ENCODE measurements at places on chromosomes 2 and 18. TPM values are rescaled to one million over a fixed set of nuclear protein-coding genes. Genes with fewer than 3 reads are reported as not detected.

The CCDC178 gene
- total RNA-seq: not detected

DNA sequence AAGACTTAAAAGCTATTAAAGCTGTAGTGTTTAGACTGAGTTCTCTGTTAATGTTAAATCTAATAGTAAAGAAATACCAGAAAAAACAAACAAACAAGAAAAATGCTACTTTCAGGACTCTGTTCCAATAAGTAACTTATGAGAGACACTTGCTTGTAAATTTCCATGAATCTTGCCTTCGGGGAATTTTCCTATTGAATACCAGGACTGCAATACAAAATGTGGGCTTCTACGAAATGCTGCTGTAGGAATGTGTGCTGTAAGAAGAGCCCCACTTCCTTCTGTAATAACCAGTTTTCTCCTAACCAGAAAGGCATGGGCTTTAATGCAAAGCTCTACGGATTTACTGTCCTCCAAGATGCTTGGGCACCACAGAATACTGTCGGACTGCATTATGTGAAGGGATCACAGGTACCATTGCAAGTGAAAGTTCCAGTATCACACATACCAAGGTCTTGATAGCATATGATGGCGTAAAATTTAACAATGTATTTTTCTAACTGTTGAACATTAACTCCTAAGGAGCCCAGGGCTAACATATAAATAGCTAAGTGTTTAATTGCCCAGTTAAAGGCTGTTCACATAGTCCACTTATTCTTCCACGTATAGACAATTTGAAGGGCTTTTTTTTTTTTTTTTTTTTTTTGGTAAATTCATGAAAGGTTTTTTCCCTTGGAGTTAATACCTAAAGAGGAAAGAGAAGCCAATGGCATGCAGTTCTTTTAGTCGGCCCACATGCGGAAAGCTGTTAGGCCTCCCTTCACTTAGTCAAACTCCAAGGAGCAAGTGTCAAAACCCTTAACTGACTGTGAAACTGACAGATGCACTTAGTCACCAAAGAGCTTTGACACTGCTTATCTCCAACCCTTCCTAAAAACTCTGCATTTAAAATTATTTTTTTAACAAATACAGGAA, 564.0 kb upstream of the POU3F3 start:
- no peaks in the 10 kb centered on the region for H3K27me3 ChIP-seq
- no peak overlapping the region for H3K4me3 ChIP-seq
- no peaks in the 10 kb centered on the region for H3K4me1 ChIP-seq
- no peak for DNase-seq
- H3K27ac ChIP-seq: no peak overlapping the region

The CCDC150 gene
- total RNA-seq: 3.8 TPM

GRCh38 chr2:191682126-191682525, 4.2 kb downstream of the NABP1 start:
- H3K36me3 ChIP-seq: no peaks in the 10 kb centered on the region
- DNase-seq: no peak
- no peaks in the 10 kb centered on the region for H3K4me1 ChIP-seq
- H3K27me3 ChIP-seq: no peaks in the 10 kb centered on the region
- H3K4me3 ChIP-seq: no peak overlapping the region

GRCh38 chr2:142545036-142545435, 332.4 kb upstream of the KYNU start:
- DNase-seq: no peak
- H3K4me1 ChIP-seq: no peaks in the 10 kb centered on the region
- no peaks in the 10 kb centered on the region for H3K27me3 ChIP-seq
- H3K27ac ChIP-seq: no peak overlapping the region
- no peak overlapping the region for H3K4me3 ChIP-seq

The SNRNP27 gene
- total RNA-seq: 34.8 TPM

DNA sequence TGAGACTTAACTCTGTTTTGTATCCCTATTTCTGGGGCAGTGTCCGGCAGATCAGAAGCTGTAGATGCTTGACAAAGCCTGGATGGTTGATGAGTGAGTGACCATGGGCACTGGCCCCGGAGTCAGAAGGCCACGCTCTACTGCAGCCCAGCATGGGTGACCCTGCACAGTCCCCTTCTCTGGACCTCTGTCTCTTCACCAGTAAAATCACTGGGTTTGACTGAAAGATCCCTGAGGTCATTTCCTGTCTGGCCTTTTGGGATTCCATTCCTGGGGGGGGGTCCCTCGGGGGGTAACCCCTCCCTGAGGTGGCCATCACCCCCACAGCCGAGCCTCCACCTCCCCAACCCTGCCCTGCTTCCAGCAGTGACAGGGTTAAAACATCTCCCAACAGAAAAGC, 31.7 kb downstream of the MRPL35 start:
- H3K4me1 ChIP-seq: no peaks in the 10 kb centered on the region
- no peak overlapping the region for H3K4me3 ChIP-seq
- no peak overlapping the region for H3K27ac ChIP-seq
- H3K27me3 ChIP-seq: no peaks in the 10 kb centered on the region

GRCh38 chr18:62312851-62313250, 12.3 kb upstream of the TNFRSF11A start:
- H3K27ac ChIP-seq: no peak overlapping the region
- no peaks in the 10 kb centered on the region for H3K36me3 ChIP-seq
- H3K4me3 ChIP-seq: no peak overlapping the region

- no peaks in the 10 kb centered on the region for H3K4me1 ChIP-seq
- peaks cover 6% of the 10 kb centered on the region for H3K36me3 ChIP-seq
- no peak overlapping the region for H3K4me3 ChIP-seq
Observed at GRCh38 chr2:96807127-96807471, 9.0 kb upstream of the CNNM3 start.

DNA sequence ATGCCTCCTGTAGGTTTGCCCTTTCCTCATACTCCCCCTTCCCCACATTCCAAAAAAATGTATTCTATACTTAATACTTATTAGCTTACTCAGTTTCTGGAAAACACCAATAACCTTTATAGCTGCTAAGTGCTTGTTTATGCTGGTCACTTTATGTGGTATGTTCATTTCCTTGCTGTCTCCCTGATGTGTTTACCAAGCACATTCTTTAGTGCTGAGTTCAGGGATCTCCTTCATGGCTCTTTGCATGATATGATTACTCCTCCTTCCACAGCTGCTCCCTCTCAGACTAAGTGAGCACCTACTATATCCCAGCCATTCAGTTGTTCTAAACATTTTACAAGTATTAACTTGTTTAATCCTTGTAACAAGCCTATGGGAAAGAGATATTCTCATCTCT, 698.3 kb upstream of the FANCL start:
- H3K36me3 ChIP-seq: no peaks in the 10 kb centered on the region
- no peak overlapping the region for H3K4me3 ChIP-seq
- DNase-seq: no peak
- no peaks in the 10 kb centered on the region for H3K4me1 ChIP-seq

The IMMT gene
- 125 TPM for total RNA-seq

DNA sequence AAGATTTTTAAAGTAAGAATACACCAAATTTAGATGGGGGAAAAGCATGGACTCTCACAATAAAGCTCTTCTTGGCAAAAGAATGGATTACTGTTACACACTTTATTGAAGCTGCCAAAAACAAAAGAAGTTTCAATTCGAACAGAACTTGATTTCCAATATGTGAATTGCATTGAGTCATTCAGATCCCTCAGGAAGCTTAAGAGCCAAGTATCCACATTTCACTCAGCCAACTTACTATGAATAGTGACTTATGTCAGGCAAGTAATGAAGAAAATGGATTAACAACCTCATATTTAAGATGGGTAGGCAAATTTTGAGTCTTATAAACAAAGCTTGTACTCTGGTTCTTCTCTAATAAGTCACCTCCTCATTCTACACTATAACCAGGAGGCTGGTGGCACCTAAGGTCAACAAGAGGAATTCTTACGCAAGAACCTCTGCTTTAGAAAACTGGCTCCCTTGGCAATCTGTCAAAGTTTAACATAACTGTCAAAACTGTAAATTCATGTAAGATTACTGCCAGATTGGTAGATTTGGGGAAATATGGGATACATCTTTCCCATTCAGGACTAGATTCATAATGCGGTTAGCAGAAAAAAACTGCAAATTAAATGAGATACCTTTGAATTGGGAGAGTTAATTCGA, 6.0 kb downstream of the HADHA start:
- H3K4me1 ChIP-seq: peaks cover 11% of the 10 kb centered on the region
- H3K27ac ChIP-seq: no peak overlapping the region
- H3K27me3 ChIP-seq: no peaks in the 10 kb centered on the region
- DNase-seq: no peak
- H3K36me3 ChIP-seq: peaks cover 29% of the 10 kb centered on the region
- H3K4me3 ChIP-seq: no peak overlapping the region

The CAVIN2 gene
- 12.7 TPM for total RNA-seq

The YES1 gene
- 56.3 TPM for total RNA-seq

DNA sequence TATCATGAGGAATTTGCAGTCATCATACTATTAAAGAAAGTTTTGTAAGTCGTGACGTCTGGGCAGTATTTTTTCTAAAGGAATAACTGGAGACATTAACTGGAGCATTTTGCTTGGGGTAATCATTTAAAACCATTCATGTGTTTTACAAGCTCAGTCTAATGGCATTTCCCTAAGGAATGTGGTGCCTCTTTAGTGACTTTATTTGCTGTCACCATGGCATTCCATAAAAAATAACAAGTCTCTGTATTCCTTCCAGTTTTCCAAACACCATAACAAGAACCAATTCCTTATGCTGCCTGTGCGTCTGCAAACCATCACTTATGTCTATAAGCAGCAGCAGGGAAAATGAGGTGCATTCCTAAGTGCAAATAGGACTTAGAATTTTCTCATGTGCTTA, 82.8 kb downstream of the EPB41L3 start:
- no peaks in the 10 kb centered on the region for H3K36me3 ChIP-seq
- no peak for DNase-seq
- H3K27me3 ChIP-seq: no peaks in the 10 kb centered on the region
- H3K4me3 ChIP-seq: no peak overlapping the region
- H3K27ac ChIP-seq: no peak overlapping the region

DNA sequence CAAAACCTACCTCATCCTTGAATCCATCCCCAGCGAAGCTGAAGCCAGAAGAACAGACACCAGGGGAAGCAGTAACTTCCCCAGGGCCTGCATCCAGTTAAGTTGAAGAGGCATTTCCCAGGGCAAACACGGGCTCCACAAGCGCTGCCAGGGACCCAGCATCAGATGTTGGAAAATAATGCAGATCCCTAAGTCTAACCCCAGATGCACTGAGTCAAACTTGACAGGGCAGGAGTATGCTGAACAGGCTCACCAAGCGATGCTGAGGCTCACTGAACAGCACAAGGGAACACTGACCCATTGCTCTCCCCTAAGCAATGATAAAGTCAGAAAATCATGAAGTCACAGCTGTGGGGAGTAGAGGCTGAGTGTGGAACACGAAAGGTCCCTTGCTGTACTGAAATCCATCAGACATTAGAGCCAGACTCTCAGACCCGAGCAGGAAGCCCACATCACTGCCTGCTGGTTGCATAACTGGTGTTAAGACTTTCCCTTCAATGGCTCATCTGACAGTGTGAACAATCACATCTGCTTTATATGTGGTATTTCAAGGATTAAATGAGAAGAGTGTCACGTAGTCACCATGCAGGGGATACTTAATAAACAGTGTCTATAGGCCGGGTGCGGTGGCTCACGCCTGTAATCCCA, 36.2 kb downstream of the TNS1 start:
- no peaks in the 10 kb centered on the region for H3K27me3 ChIP-seq
- DNase-seq: no peak
- H3K36me3 ChIP-seq: no peaks in the 10 kb centered on the region
- no peaks in the 10 kb centered on the region for H3K4me1 ChIP-seq
- peak overlapping the region; percentile 47 for H3K27ac ChIP-seq

The METAP1D gene
- total RNA-seq: 3.3 TPM

- no peak overlapping the region for H3K4me3 ChIP-seq
- no peaks in the 10 kb centered on the region for H3K36me3 ChIP-seq
- no peak overlapping the region for H3K27ac ChIP-seq
- H3K27me3 ChIP-seq: no peaks in the 10 kb centered on the region
- peak; percentile 29 for DNase-seq
Observed at GRCh38 chr18:37403100-37403781, 162.4 kb downstream of the CELF4 start.

- no peaks in the 10 kb centered on the region for H3K27me3 ChIP-seq
- DNase-seq: no peak
- H3K27ac ChIP-seq: no peak overlapping the region
- no peaks in the 10 kb centered on the region for H3K36me3 ChIP-seq
- no peak overlapping the region for H3K4me3 ChIP-seq
Observed at GRCh38 chr2:691821-692761, 14.9 kb upstream of the TMEM18 start.

GRCh38 chr2:109266998-109267854, 138.2 kb downstream of the SH3RF3 start:
- H3K36me3 ChIP-seq: no peaks in the 10 kb centered on the region
- no peaks in the 10 kb centered on the region for H3K4me1 ChIP-seq
- no peak overlapping the region for H3K27ac ChIP-seq
- no peak for DNase-seq
- no peaks in the 10 kb centered on the region for H3K27me3 ChIP-seq
- H3K4me3 ChIP-seq: no peak overlapping the region

DNA sequence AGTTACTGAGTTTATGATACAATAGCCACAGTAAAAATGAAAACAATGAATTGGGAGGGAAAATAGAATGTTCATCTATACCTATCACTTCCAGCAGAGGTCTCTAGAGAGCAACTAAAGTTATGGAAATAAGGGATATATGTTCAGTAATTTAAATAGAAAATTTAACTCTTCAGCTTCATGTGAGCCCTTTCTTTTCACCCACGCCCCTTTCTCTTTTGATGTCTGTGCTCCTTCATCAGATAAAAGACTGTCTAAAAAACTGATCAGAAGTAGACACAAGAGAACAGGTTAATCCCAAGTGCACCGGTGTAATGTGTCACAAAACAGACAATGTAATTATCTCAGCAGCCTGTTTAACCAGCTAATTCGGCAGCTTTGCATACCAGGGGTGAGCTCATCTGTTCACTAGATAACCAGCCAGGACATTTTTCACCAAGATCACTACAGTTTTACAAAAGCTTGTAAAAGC, 238.5 kb upstream of the ERBB4 start:
- H3K27me3 ChIP-seq: no peaks in the 10 kb centered on the region
- no peaks in the 10 kb centered on the region for H3K4me1 ChIP-seq
- no peak for DNase-seq

The PEX13 gene
- 31.7 TPM for total RNA-seq

DNA sequence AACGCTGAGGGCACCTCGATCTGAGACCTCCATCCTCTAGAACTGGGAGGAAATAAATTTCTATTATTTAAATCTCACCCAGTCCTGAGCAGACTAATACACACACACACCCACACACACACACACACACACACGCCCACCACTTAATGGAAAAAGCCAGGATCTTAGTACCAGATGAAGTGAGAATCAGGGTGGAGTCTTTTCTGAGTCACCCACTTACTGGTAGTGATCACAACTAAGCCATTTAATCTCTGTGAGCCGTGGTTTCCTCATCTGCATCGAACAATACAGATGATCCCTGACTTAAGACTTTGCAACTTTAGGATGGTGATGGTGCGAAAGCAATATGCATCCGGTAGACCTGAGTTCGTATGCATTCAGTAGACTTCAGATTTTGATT, 18.6 kb downstream of the THNSL2 start:
- no peak overlapping the region for H3K4me3 ChIP-seq
- no peaks in the 10 kb centered on the region for H3K4me1 ChIP-seq
- no peak for DNase-seq
- H3K27me3 ChIP-seq: no peaks in the 10 kb centered on the region
- no peak overlapping the region for H3K27ac ChIP-seq

GRCh38 chr2:64000630-64001381, 18.4 kb downstream of the VPS54 start:
- no peaks in the 10 kb centered on the region for H3K36me3 ChIP-seq
- H3K27ac ChIP-seq: no peak overlapping the region
- no peaks in the 10 kb centered on the region for H3K4me1 ChIP-seq
- no peak overlapping the region for H3K4me3 ChIP-seq
- DNase-seq: no peak
